ENCODE measurements at places on chromosomes 7 and 10.

DNA sequence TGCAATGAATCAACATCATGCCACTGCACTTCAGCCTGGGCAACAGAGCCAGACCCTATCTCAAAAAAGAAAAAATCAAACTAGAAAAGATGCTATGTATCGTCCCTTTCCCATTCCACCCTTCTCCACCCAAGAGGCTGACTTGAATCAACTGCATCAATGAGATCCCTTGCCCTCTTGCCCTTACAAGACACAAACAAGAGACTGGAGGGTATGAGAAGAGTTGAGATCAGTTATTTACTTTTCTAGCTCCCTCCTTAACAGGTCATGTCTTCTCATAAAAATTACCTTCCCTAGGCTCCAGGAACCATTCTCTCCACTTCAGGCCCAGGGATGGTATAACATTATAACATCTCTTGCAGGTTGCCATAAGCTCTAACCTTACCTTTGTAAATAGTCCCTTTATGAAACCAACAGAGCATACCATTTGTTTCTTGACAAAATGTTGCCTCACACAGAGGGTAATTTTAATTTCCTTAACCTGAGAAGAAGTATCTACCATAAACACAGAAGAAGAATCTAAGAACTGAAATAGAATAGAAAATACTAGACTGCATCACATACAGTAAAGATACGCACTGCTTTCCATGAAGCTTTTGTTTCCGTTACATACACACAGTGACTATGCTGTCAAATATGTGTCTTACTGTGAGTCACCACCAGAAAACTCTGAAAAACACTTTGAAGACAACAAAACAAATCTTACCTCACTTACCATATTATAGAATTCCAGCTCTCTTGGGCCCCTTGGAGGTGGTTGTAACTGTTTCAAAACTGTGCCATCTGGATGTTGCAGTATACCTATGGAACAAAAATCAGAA, 30.5 kb downstream of the IPMK start:
- no peak for DNase-seq

- no peak for DNase-seq
Observed at GRCh38 chr7:64643566-64643965, 22.4 kb upstream of the ZNF107 start.

- no peak for DNase-seq
Observed at GRCh38 chr10:74419958-74420375, 268.9 kb downstream of the ADK start.

GRCh38 chr7:138753610-138754009, 44.2 kb upstream of the TMEM213 start:
- DNase-seq = no peak

DNA sequence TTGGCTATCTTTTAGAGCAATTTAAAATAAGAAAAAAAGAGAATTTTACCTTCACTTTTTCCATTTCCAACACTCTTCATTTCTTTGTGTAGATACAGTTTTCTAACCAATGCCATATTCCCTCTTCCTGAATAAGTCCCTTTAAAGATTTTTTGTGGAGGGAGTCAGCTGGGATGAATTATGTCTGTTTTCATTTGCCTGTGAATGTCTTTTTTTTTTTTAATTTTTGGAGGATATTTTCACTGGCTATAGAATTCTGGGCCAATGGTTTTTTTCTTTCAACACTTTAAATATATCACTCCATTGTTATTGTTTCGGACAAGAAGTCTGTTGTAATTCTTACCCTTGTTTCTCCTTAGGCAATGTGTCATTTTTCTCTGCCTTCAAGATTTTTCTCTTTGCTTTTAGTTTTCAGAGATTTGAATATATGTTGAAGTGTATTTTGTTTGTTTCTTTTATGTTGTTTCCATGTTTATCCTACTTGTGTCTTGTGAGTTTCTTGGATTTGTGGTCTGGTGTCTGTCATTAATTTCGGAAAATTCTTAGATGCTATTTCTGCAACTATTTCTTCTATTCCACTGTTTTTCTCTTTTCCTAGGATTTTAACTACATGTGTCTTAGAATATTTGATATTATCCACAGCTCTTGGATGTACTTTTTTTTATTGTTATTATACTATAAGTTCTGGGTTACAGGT, 20.0 kb upstream of the CXCL12 start:
- DNase-seq = no peak

DNA sequence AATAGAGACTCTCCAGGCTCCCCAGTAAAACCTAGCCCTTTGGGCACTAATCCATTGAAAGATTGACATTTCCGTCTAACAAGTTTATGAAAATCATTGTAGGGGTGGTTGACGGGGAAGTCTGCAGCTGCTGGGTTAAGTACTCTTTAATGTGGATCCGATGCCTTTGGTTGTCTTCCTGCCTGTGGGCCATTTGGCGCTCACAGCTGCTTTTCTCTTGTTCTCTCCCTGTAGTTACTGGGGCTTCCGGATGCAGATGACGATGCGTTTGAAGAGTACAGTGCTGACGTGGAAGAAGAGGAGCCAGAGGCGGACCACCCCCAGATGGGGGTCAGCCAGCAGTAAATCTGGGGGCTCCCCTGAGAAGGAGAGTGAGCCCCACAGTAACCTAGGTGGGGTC, 22.4 kb downstream of the MTURN start:
- DNase-seq = peak; percentile 42

DNA sequence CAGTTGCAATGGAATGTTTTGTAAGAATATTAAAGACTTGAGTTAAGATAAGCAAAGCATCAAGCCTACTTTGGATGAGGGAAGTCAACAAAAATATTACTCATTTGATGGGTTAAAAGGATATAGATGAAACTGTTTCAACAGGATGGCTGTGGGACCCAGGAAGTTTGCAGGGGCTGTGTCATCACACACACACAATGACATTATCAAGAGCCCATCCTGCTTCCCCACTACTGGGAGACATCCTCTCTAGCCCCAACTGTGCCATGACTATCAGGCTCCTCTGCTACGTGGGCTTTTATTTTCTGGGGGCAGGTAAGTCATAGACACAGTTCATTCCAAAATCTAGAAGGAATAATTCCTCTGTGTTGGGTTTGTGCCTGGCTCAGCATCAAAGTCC, 78.8 kb upstream of the PRSS1 start:
- no peak for DNase-seq

DNA sequence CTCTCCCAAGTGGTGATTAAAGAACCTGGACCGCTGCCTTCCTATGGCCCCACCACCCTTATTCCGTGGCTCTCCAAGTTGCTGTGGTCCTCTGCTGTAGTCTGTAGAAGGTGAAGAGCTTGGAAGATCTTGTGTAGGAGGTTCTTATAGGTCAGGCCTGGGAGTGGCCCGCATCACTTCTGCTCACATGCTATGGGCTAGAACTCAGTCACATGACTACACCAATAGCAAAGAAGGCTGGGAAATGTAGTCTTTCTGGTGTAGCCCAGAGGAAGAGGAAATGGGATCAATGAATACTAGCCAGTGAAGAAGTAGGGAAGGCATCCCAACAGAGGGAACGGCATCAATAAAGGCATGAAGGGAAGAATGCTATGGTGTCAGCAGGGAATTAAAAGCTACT, 41.3 kb upstream of the AOAH start:
- DNase-seq = no peak

- DNase-seq = no peak
Observed at GRCh38 chr10:50396491-50397311, 145.4 kb upstream of the ASAH2 start.

GRCh38 chr7:68542831-68543230, 1055.4 kb upstream of the AUTS2 start:
- DNase-seq = no peak

GRCh38 chr7:133645884-133646391, 393.1 kb downstream of the EXOC4 start:
- DNase-seq = no peak

GRCh38 chr10:29946953-29947700, 112.3 kb downstream of the JCAD start:
- no peak for DNase-seq

DNA sequence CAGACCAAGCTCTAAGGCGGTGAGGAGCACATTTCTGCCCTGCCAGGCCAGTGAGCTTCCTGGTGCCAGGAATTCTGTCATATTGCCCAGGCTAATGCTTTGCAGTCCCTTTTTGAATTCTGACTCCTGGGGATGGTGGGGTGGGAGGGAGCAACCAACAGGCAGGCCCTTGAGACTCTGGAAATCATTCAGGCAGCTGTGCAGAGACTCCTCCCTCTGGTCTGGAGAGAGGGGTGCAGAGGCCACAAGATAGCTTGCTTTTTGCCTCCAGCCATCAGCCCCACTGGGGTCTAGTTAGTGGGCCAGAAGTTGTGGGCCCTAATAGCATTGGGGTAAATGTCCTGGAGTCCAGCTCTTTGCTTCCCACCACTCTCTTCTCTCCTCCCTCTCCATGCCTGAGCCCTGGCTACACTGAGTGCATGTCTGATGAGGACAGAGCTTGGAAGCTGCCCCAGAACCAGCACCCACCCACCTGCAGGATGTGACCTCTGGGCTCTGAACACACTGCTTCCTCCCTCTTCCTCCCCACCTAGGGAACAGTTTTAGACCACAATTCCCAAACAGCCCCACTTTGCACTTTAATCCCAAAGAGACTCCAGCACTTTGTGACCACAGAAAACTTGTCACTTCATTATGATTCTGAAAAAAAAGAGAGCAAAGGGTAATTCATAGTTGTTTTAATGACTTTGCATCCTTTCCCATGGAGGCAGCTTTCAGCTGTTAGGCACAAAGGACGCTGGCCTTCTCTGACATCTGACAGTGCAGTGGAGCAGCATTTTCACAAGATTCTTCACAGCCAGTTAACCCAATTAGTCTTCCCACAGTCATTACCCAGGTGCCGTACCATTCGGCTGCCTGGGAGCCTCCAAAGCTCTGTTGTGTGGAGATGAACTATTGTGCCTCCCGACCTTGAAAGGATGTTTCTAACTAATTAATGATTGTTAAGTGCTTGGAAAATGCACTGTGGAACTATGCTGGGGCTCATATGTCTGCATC, 262.5 kb downstream of the TRIL start:
- DNase-seq = no peak

- no peak for DNase-seq
Observed at GRCh38 chr10:58585435-58585834, 72.8 kb downstream of the BICC1 start.

DNA sequence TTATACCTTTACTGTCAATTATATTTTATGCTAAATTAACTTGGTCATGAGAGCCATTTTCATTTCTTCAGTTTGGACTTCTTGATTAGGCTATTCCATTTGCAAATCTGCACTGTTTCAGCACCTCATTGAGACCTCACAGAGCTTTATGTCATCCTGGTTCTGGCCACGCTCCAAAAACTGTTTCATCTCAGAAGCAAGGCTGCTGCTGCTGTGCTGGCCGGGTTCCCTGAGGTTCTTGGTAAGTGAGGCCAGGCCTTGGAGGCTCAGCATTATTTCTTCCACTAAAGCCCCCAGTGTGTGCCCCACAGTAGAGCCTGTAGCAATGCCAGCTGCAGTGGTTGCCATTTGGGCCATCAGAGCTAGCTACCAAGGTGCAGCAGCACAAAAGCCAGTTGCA, 7.8 kb upstream of the ZNF485 start:
- DNase-seq = no peak

- DNase-seq = no peak
Observed at GRCh38 chr7:94389381-94389780, 5.3 kb upstream of the COL1A2 start.

DNA sequence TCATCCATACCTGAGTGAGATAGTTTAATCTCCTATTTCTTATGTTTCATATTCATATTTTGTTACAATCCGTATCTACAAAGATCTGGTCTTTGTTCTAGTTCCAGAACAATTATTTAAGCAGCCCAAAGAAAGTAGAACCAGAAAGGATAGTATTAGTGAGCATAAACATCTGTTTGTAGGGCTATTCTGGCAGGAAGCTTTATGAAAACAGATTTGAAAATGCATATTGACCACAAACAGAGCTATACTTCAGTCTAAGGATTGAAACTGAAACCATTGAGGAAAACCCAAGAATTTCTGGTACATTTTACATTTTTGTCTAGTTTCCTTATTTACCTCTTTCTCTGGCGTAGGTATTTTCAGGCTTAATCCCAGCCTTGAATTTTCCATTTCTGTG, 28.1 kb downstream of the LRGUK start:
- no peak for DNase-seq

- no peak for DNase-seq
Observed at GRCh38 chr7:144628176-144628575, 207.7 kb downstream of the TPK1 start.

- no peak for DNase-seq
Observed at GRCh38 chr10:28367929-28368484, 65.1 kb upstream of the MPP7 start.

DNA sequence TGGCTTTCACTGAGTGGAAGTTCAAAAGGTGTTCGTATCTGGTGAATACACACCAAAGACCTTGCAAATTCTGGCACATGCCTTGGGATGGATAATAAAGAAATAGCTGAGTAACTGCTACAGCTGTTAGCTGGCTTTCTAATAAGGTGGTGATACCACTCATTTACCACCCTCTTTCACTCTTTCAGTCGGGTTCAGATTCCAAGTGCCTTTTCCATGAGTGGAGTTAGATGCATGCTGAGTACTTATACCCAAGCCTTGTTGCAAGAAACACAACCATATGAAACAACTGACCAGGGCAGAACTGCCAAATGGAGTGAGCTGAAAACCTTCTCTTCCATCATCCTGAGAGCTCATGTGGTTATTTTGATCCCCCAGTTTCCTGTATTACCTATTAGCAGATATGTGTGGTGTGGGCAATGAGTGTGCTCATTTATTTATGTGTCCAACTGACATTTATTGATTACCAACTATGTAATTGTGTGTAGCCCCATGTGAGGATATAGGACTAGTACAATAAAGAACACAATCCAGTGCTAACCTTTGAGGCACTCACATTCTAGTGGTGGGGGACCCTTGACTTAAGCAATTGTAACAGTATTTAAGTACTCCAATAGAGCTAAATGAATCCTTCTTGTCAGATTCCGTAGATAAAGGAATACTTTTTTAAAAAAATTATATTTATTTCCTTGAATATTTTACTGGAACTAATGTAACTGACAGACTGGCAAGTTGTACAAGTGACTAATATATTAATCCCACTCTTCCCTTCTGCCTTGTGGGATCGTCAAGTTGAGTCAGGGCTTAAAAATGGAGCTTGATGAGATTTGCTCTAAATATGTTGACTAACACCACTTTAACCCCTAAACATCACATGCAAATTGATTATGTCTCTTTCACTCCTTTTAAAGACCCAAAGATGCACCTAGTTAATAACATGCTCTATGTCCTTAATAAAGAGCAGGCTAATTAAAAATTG, 124.7 kb downstream of the ARID5B start:
- no peak for DNase-seq

DNA sequence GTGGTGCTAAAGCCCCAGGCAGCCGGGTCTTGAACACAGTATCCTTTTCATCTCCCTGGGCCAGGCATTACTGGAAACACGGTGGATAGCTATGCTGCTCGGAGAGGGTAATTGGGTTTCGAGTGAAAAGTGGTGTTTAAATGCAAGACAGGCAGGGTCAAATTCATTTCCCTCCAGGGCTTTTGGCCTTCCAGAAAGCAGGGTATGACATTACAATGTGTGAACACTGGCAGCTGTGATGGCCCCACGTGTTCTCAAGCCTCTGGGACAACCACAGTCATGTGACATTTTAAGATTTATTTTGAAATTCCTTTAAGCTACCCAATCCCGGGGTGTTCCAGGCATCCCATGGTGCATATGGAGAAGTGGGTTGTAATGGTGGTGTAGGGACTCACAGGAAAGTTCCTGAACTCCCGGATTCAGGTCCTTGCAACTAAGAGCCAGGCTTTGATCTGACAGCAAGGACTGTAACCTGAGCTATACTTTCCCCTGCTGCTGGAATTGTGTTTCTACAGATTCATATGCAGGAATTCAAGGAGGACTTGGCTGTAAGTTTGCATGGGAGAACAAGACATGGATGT, 46.8 kb downstream of the INSYN2A start:
- no peak for DNase-seq

GRCh38 chr10:100038561-100039071, 28.9 kb upstream of the DNMBP start:
- DNase-seq = no peak

- no peak for DNase-seq
Observed at GRCh38 chr7:142568435-142569097, 180.7 kb upstream of the PRSS1 start.

Measured in NCI-H510A (cell line).